ENCODE measurements at places on chromosomes 16 and 17. TPM values are rescaled to one million over a fixed set of nuclear protein-coding genes. Genes with fewer than 3 reads are reported as not detected.

- DNase-seq, result no peak
Observed at GRCh38 chr17:609232-609810, 105.3 kb downstream of the VPS53 start.

GRCh38 chr17:50346313-50347116 is 589 bp downstream of the XYLT2 start:
- DNase-seq, result no peak

Gene COX6A2
- polyA plus RNA-seq, result 0.42 TPM

Gene LPO
- polyA plus RNA-seq, result 0.13 TPM

- no peak for DNase-seq
Observed at GRCh38 chr17:52827526-52827925, 669.0 kb upstream of the CA10 start.

Gene VTN
- 20.4 TPM for polyA plus RNA-seq

DNA sequence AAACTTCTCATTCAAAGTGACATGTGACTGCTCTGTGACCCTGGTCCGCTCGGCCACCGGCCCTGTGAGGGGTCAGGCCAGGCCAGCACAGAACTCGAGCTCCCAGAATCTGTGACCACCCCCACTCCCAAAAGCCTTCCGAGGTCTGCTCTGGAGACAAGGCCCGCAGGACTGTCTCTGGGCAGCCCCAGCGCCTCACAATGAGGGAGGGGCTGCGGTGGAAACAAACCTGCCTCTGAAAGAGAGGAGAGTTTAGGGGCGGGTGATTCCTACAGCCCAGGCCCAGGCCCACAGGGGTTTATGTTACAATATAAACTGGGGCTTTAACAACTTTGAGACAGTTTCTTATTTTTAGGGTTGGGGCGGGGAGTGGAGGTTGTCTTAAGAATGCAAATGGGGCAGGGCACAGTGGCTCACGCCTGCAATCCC is 19.9 kb downstream of the IGFBP4 start:
- DNase-seq, result no peak

DNA sequence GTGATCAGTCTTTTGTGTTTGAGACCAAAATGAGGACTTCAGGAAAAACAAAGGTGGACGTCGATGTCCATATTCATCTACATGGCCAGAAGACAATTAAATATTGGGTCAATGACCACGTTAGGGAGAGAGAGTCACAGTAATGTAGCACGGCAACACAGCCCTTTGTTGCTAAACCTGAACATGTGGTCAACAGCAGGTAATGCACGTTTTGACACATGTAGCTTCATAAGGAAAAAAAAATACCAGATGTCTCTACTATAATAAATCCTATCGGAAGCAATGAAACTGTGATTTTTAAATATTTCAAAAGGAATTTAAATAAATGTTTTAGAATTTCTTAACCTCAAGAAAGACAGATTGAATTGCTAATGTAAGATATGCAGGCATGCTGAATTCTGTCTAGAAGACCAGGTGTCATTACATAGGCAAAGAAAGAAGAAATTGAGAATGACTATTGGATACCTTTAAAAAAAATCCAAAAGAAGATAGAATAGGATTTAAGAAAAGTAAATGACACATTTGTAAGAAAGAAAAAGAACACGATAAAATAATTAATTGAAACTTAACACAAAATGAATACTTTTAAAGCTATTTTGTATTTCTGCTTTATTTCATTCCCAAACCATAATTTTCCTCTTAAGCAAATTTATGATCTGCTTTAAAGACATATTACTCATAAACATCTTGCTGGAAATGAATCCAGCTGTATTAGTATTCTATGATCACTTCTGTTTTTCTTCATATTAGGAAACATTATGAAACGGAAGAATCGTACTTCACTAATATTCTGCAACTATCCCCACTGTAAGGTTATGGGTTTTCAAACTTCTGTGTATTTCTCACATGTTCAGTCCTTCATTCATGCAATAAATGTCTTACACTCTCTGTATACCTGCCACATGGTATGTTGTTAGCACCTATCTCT is 30.1 kb downstream of the ABCA8 start:
- no peak for DNase-seq

DNA sequence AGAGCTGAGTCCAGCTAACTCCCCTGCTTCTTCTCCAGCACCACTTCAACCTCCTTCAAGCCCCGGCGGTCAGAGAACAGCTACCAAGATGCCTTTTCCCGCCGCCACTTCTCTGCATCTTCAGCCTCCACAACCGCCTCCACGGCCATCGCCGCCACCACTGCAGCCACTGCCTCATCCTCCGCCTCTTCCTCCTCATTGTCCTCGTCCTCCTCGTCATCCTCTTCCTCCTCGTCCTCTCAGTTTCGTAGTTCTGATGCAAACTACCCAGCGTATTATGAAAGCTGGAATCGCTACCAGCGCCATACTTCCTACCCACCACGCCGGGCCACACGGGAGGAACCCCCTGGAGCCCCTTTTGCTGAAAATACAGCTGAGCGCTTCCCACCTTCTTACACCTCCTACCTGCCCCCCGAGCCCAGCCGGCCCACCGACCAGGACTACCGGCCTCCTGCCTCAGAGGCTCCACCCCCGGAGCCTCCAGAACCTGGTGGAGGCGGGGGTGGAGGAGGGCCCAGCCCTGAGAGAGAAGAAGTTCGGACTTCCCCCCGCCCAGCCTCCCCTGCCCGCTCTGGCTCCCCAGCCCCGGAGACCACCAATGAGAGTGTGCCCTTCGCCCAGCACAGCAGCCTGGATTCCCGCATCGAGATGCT is 7.1 kb downstream of the SETD1A start:
- DNase-seq, result no peak

GRCh38 chr17:53391197-53391596 is 431.5 kb upstream of the KIF2B start:
- no peak for DNase-seq

- peak; percentile 33 for DNase-seq
Observed at GRCh38 chr17:29089601-29090044, 46.7 kb downstream of the PIPOX start.

- no peak for DNase-seq
Observed at GRCh38 chr17:77330602-77331081, 189.9 kb downstream of the SEC14L1 start.

Data from renal pelvis (tissue), 12 donors.